ENCODE measurements at places on chromosomes 13 and 19.

GRCh38 chr19:39736088-39736487 lies 1.7 kb downstream of the CLC start:
- DNase-seq: no peak

DNA sequence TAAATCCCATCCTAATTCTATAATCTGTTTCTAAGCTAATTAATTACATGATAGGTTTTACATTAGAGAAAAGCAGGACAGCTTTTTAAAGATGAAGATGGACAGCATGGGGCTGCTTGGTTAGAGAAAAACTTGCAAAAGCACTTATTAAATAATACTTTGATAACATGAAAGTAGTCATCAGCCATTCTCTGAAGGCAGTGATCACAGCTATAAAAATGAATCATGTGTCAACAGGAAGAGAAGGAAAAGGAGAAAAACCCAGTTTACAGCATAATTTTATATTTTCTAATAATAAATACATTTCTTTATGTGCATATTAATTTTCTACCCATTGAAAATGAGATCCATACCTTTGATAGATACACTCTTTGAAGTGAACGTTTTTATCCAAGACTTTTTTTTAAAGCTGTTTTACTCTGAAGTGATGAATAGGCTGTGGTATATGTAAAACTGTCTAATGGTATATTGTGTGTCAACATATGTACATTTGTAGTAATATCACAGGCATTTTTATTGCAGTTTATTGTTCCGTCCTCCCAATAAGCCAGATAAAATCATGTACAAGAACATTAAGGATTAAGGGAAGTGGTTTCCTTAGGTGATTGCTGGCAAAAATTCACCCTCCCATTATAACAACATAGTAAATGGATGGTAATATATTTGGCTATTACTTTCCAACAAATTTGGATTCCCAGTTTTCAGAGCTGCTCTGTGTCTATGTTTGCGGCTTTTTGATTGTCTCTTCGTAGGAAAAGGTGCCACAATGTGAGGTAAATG lies 1.3 kb upstream of the KLF5 start:
- no peak for DNase-seq

- DNase-seq: no peak
These were observed 188.3 kb downstream of the KLF12 start for GRCh38 chr13:73945871-73946270.

DNA sequence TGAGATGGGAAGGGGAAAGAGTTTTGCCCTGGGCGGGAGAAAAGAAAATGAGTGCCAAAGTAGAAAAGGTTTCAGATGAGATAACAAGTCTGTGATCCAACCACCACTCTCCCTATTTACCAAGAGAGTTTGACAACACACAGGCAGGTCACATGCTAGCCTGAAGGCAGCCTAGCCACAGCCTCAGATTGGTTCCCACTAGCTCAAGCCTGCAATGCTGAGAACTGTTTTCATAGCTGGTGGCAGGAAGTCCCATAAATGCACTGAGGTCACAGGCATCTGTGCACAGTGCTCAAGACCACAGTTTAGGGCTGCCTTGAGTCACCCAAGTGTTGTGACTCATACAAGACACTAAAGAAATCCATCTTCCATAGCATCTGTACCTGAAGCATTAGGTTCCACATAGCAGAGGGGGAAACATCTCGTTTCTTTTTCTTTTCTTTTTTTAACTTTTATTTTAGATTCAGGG lies 18.5 kb upstream of the POP4 start:
- peak; percentile 15 for DNase-seq

DNA sequence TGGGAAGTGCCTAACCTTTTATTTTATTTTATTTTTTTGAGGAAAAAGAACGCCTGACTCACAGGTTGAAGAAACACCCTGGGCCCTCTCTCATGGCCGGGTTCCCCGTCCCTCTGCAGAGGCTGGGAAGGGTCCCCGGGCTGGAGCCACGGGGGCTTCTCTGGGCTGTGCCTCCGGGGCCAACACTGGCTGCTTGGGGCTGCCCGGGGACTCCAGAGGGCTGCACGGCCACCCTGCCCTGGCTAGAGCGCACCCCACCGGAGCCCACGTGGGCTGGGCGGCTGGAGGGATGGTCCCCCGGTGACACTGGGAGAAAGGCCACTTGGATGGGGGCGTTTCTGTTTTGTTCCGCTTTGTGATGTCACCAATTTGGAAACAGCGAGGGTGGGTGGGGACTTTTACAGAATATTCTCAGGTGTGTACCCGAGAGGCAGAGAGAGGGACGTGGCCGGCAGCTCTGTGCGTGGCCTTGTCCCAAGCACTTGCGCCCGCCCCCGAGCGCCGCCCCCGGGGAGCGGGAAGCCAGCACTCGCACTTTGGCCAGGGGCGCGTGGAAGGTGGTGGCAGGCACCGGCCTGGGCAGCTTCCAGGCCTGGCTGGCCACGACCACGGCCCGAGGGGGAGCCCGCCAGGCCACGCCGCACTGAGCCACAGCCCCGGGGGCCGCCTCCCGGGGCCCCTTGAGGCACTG lies 13.9 kb upstream of the GNA15 start:
- no peak for DNase-seq

GRCh38 chr13:30983431-30983830 lies 51.0 kb downstream of the TEX26 start:
- no peak for DNase-seq

GRCh38 chr19:10461047-10461949 lies 41.0 kb downstream of the PDE4A start:
- peak; percentile 71 for DNase-seq

DNA sequence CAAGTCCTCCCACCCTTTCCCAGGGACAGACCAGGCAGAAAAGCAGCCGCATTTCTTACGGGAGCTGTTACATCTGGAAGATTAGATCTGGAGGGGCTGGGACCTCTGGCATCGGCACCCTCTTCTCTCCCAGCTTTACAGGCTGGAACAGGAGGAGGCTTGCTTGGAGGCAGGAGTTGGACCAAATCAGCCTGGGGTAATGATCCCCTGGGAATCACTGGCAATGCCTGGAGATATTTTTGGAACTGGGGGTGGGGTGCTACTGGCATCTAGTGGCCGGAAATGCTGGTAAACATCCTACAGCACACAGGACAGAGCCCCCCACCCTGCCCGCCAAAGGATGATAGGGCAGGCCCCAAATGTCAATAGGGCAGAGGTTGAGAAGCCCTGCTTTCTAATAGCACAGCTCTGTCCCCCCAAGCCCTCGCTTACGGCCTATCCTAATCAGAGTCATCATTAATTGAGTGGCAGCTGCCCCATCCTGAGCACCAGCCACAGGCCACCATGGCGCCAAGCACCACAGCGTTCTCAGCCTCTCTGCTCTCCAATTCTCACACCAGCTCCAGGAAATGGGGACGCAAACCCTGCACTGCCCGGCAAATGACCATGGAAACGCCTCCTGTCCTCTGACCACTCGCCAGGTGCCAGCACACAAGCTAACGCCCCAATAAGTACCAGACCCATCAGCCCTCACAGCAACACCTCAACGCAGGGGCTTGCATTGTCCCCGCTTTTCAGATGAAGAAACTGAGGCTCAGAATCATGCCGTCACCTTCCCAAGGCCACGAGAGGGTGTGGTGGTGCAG lies 20.6 kb downstream of the LRRC4B start:
- no peak for DNase-seq

GRCh38 chr13:114114006-114114640 lies 18.3 kb downstream of the RASA3 start:
- no peak for DNase-seq

DNA sequence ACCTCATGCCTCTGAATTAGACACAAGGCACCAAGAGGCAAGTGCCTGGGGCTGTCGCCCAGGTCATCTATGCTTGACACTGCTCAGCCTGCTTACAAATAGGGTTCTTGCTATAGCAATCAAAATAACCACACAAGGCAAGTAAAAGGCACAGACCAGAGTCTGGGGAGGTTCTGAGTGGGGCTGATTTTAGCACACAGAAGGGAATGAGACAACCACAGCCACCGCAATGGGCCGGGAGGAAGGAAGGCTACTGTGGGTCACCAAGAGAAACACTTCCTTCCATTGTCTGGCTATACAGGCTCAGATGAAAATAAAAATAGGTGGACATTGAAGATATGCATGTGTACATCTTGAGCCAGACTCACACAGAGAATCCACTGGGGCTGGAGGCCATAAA lies 159.1 kb downstream of the DLEU7 start:
- DNase-seq: no peak

DNA sequence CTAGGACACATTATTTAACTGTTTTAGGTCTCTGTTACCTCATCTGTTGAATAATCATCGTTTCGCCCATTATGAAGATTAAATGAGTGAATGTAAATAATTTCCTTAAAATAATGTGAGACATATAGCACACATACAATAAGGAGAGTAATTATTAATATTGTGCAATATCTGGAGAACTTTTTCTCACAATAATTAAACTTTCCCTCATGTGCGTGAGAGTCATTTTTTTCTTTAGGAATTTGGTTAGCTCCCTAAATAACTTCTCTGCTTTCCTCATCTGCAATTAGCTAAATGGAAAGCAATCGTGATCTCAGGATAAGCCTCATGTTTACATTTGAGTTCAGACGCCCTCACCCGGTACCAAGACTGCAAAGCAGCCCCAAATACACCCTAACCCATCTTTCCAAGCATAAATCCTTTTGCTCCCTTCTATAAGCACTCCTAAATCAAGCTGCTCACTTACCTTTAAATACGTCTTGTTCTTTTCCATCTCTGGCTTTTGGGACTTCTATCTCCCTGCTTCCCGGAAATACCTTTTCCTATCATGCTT lies 78.8 kb downstream of the MZT1 start:
- DNase-seq: no peak

GRCh38 chr19:7435586-7435985 lies 53.2 kb downstream of the PEX11G start:
- no peak for DNase-seq

- no peak for DNase-seq
These were observed 309.3 kb downstream of the DCT start for GRCh38 chr13:94170145-94170571.

Data from activated T-cell treated with anti-CD3 and anti-CD28 coated beads for 1 hour (primary cell).